Stimulated activated naive CD4-positive, alpha-beta T cell (primary cell): ENCODE measurements at places on chromosomes 7 and 10.
A peak's percentile ranks its signal among the peaks of the same experiment; 100 is the strongest.

- no peak for DNase-seq
Observed at GRCh38 chr10:26199841-26200240, 16.7 kb upstream of the GAD2 start.

DNA sequence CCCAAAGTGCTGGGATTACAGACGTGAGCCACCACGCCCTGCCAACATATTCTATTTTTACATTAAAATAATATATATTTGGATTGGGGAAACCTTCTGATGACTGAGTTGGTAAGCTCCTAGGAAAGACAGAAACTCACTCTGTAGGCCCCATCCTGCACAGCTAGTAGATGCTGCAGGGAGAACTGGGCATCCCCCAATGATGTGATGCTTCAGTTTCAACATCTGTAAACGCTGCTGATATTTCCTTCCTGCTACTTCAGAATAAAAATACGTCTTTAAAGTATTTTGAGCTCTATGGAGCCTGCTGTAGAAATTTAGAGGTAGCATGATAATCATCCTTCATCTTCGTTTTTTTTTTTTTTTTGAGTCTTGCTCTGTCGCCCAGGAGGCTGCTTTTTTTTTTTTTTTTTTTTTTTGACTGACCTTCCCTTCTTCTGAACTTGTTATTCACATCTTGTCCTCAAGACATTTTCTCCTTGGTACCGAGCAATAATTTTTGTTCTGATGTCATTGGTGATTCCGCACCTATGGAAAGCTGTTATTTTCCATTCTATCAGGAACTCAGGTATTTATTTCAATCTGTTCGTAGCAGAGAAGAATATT, 21.8 kb upstream of the INPP5F start:
- no peak for DNase-seq

DNA sequence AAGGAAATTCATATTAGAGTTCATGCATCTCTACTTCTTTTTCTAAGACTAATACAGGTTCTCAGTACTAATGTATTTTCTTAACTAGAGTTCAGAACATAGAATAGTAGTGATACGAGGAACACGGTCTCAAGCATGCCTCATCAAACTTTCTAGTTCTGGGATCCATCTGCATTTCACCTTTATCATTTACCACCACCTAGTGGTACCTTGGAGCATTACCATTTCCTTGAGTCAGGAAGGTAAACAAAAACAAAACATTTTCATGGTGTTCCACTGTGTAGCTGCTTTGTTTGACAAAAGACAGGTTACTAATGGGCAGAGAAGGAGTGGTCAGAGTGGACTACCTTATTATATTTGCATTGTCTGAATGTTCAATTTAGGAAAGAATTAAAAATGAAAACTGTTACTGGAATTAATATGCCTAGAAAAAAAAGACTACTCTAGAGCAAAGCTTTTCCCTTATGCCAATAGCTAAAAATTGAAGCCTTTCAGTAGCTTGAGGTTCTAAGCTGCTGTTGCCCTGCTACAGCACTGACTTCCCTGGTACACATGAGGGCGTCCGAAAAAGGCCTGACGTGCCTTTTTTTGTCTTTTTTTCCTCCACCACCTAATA, 44.5 kb downstream of the STARD3NL start:
- peak; percentile 23 for DNase-seq

GRCh38 chr7:35736725-35737124, 41.8 kb upstream of the HERPUD2 start:
- no peak for DNase-seq

DNA sequence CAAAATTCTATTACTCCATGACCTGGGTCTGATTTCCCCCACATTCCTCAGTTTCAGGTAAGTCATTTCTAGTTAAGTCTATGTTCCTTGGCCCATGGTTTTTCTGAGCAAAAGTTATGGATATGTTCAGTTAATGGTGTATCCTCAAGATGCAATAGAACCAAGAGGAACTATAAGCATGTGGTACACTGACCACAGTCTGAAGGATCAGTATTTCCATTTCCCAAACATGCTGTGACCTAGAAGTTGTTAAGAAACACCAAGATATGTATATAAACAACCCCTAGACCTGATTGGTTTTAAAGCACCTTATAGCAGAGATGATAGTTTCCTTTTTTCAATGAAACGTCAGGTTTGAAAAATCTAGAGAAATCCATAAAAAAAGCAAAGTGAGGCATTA, 94.2 kb upstream of the ABCB5 start:
- DNase-seq: no peak

GRCh38 chr10:31017534-31018355, 13.9 kb downstream of the ZNF438 start:
- no peak for DNase-seq

DNA sequence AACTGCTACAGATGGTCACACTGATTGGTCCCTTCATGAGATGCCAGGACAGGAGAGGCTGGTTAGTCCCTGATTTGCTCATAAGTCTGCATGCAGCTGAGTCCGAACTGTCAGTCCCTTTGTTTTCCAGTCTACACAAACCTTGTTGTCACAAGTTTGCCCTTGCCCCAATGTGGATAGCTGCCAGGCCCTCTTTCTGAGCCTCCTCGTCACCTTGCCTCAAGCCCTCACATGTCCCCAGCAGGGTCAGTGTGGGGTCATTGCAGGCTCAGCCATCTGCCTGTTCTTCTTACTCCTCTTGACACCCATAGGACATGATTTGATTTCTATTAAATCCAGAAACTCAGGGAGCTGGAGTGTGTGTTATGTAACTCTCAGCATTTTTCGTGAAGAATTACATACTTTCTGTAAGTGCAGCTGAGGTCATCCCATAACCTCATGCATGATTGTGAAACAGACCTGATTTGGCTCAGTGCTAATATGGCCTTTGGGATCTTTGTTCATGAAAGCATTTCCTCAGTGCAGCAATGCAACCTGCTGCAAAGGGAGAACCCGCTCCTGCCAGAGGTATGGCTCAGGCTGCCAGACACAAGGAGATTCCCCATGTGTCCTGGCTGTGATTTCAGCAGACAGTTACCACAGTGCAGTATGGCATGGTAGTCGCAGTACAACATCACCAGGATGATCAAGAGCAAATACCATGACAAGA, 70.0 kb upstream of the ZMIZ2 start:
- DNase-seq: no peak
